ENCODE measurements at places on chromosomes 7 and 10. TPM values are rescaled to one million over a fixed set of nuclear protein-coding genes. Genes with fewer than 3 reads are reported as not detected.
A peak's percentile ranks its signal among the peaks of the same experiment; 100 is the strongest.

DNA sequence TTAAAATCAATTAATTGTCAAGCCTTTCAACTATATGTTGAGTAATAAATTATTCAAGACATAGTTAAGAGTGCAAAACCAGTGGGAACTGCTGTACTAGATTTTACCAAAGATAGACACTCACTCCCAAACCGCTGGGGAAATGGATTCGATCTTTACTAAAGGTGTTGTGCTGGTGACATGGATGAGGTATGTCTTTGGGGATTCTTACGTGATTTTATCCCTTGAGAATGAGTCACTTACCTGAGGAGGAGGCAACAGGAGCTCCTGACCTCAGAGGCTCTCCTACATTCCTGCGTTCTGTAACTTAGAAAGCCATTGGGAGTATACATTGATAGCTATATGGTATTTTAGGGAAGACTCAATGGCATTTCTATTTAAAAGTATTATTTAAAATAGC lies 165.5 kb downstream of the PKD1L1 start:
- H3K4me1 ChIP-seq = peaks cover 69% of the 10 kb centered on the region
- peak; percentile 70 for DNase-seq
- H3K27ac ChIP-seq = peak overlapping the region; percentile 55
- H3K27me3 ChIP-seq = no peaks in the 10 kb centered on the region
- no peaks in the 10 kb centered on the region for H3K36me3 ChIP-seq
- H3K4me3 ChIP-seq = no peak overlapping the region

- peak overlapping the region; percentile 26 for H3K27ac ChIP-seq
- H3K4me3 ChIP-seq = no peak overlapping the region
- no peak for DNase-seq
- no peaks in the 10 kb centered on the region for H3K36me3 ChIP-seq
- H3K27me3 ChIP-seq = no peaks in the 10 kb centered on the region
These were observed 581.7 kb downstream of the INHBA start for GRCh38 chr7:41121228-41121627.

DNA sequence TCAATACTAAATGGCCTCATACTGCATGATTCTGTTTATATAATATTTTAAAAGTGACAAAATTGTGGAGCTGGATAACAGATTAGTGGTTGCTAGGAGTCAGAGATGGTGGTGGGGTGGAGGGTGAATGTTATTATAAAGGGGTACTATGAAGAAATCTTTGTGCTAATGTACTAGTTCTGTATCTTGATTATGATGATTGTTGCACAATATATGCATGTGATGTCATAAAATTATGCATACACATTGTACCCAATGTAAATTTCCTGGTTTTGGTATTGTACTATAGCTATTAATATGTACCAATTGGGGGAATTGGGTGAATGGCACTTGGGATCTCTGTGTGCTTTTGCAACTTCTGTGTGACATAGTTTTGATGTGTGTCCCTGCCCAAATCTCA lies 112.2 kb downstream of the TMEM26 start:
- no peak overlapping the region for H3K27ac ChIP-seq
- H3K4me3 ChIP-seq = no peak overlapping the region
- H3K4me1 ChIP-seq = no peaks in the 10 kb centered on the region

The CYP2E1 gene
- total RNA-seq = 3.3 TPM

The SSC4D gene
- 0.86 TPM for total RNA-seq

The GIMAP8 gene
- total RNA-seq = not detected

- H3K4me3 ChIP-seq = no peak overlapping the region
- no peaks in the 10 kb centered on the region for H3K36me3 ChIP-seq
- no peaks in the 10 kb centered on the region for H3K27me3 ChIP-seq
- H3K27ac ChIP-seq = no peak overlapping the region
These were observed 419.6 kb upstream of the NRP1 start for GRCh38 chr10:33754052-33754451.
